ENCODE measurements at places on chromosomes 11 and 22.

- no peak for DNase-seq
Measured at GRCh38 chr11:2166091-2166851, 5.3 kb upstream of the INS start.

GRCh38 chr22:45154383-45154782 lies 9.3 kb upstream of the NUP50 start:
- DNase-seq = no peak

DNA sequence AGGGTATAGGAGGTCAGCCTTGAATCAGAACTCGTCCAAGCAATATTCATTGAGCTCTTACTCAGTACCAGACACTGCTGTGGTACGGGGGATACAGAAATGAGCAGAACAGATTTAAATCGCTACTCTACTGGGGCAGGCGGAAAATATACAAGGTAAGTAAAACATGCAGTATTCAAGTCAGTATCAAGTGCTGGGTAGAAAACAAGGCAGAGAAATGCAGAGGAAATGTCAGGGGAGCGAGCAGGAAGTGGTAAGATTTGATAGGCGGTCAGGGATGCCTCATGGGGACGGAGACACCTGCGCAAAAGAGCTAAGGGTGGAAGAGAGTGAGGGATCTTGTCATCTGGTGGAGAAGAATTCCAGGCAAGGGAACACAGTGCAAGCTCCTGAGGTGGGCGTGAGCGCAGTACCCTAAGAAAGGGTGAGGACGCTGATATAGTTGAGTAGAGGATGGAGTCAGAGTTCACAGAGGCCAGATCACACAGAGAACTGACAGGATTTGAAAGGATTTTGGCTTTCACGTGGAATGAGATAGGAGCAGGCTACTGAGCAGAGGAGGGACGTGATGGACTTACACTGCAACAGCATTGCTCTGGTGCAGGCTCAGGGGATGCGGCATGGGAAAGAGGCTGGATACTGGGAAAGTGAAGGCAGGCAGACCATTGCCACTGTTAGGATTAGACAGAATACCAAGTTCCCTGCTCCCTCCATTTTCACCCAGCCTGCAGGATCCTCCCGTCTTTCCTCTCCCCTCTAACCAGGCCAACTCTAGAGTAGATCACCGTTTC lies 35.8 kb downstream of the SC5D start:
- DNase-seq = no peak

GRCh38 chr11:129680907-129681306 lies 134.7 kb upstream of the TMEM45B start:
- no peak for DNase-seq

DNA sequence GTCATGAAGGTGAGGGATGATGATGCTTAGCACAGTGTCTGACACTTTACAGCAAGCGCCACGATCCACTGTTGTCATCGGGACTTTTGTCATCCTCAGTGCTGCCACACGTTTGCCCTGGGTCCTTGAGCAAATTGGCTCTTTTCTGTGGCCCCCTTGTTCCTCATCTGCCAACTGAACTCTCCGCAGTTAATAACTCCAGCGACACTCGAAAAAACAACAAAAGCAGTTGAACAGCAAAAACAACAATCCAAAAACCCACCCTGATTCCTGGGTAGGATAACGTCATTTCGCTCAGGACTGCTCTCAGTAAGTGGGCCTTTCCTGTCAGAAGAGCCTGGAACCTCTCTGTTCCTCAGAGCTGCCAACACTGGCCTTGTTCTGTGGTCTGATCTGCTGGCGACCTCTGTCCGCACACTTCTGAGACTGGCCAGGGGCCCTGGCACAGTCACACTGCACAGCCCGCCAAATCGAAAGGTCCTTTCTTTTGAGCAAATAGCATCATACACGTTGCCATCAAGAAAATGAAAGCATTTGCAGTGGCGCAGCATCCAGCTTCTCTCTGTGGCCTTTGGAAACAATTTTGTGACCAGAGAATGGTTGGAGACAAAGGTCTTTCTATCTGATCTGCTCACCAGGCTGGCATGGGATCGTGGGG lies 79.9 kb upstream of the SYT13 start:
- DNase-seq = no peak

DNA sequence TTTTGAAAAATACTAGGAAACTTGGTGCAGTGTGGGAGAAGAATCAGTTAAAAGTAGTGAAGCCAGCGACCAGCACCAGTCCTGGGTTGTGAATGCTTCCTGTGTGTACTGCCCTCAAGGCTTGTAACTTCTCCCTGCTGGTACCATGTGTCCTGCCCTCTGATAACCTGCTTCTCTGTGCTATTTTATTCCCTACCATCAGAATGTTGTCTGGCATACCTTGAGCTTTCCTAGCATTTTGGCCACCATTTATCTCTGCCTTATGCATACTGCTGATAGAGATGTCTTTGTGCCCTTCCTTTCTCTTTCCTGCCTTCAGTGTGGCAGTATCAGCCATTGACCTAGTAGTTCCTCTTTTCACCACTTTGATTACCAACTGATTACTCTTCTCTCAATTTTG lies 2.0 kb downstream of the GTF2H1 start:
- DNase-seq = no peak

DNA sequence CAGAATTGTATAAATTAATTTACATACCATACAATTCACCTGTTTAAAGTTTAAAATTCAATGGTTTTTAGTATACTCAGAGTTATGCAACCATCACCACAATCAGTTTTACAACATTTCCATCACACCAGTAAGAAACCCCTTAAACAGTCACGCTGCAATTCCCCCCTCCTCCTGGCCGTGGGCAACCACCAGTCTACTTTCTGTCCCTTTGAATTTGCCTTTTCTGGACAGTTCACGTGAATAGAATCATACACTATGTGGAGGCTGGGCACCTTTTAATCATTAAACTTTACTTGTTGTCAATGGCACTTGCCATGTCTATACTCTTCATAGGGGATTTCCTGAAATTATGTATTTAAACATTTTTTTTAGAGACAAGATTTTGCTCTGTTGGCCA lies 20.1 kb upstream of the SWAP70 start:
- DNase-seq = no peak

DNA sequence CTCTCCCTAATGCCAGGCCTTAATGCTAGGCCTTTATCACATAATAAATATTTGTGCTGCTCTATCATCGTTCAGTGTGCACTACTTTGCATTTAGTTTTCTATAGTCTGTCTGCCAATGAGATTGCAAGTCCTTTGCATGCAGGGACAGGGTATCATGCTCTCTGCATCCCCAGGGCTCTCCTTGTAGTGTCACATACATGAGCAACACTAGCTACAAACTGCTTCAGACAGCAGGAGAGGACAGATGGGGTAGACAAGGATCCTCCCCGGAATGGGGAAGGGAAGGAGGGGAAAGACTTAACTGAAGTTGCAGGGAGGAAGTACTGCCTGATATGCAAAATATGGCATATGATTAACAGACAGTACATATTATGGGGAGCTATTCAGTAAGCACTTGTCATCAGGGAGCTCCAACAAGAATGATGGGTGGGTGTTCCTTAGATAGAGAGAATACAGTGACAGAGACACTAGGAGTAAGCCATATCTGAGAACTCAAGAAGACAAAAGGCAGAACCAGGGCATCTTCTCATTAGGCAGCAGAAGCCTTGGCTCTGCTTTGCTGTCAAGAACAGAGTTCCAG lies 42.8 kb downstream of the ZNF202 start:
- DNase-seq = no peak

GRCh38 chr22:22871536-22872278 lies 15.9 kb upstream of the IGLL5 start:
- DNase-seq = no peak

DNA sequence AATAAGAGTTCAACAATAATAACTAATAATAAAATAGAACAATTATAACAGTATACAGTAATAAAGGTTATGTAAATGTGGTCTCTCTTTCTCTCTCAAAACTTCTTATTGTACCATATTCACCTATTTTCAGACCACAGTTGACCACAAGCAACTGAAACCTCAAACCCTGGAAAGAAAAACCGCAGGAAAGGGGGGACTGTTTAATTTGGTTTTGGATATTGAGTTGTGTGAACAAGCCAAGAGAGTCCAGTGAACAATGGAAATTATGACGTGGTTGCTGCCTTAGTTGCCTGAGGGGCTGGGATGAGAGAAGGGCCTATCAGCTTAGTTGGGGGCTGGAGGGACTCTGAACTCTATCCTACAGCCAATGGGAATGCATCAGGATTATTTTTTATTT lies 178.7 kb upstream of the POU2AF2 start:
- DNase-seq = no peak

- no peak for DNase-seq
Measured at GRCh38 chr11:21476588-21476987, 716.3 kb upstream of the ANO5 start.

DNA sequence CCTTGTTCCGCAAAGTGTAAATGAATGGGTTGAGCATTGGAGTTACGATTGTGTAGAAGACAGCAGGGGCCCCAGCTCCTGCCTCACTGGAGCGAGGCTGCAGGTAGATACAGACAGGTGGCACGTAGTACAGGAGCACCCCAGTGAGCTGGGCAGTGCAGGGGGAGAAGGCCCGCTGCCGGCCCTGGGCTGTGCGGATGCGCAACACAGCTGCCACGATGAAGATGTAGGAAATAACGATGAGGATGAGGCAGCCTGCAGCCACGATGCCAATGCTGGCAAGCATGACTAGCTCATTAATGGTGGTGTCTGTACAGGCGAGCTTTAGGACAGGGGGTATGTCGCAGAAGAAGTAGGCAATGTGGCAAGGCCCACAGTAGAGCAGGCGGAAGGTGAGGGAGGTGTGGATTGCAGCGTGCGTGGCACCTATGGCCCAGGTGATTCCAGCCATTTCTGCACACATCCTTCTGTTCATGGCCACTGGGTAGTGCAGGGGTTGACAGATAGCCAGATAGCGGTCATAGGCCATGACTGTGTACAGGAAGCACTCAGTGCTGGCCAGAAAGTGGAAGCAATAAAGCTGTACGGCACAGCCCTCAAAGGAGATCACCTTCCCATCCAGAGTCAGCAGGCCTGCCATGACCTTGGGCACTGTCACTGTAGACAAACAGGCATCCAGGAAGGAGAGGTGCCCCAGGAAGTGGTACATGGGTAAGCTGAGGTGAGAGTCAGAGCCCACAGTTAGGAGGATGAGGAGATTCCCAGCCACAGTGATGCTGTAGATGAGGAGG lies 616 bp downstream of the OR10S1 start:
- DNase-seq = no peak

- DNase-seq = peak; percentile 71
Measured at GRCh38 chr22:30304495-30305244, 15.4 kb upstream of the CASTOR1 start.

DNA sequence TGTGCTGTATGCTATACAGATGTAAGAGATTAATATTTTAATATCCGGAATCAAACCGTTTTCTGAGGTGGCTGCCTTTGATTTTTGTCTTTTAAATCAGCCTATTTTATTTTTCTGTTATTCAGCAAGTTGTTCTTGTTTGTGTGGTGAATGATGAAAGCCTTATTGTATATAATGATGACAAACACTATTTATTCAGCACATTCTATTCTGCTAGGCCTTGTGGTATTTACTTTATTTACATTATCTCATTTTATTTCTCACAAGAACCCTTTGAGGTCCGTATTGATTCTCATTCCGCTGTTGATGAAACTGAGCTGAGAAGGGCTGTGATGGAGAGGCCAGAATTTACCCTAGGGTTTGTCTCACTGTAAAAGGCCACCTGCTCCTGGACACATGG lies 40.5 kb downstream of the KREMEN1 start:
- no peak for DNase-seq

DNA sequence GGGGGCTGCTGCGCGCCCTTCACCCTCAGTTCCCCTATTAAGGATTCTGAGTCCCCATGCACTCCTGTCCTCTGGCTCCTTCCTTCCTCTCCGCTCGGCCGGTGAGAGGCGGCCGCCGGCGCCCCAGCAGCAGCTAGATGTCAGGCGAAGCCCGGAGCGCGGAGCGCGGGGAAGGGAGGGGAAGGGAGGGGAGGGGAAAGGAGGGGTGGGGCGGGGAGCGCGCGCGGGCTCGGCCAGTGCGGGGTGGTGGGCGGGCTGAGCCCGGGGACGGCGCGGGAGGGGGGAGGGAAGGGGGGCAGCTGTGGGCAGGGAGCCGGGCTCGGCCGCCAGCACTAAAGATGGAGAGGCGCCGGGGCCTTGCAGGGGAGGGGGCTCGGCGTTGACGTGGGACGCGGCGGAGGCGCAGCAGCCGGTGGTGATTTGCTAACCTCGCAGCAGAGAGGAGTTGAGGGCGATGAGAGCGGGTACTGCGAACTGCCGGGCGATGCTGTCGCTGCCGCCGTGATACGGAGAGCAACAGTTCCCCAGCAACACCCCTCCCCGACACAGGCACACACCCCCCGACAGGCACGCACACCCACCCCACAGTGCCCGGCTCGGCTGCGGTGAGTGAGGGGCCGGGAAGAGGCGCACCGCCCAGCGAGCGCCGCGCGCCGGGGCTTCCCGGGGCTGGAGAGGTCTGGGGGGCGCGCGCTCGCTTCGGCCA lies at the start of gene ZBTB16:
TSS of gene ZBTB16 (plus strand) at position 434 of the 706 bp plus-strand sequence. CDS start 3,590 bp downstream, outside the sequence.
- DNase-seq = peak; percentile 45

GRCh38 chr11:17408641-17409040 lies 20.2 kb upstream of the KCNJ11 start:
- DNase-seq = peak; percentile 39

GRCh38 chr11:33734441-33735270 lies 1.6 kb downstream of the CD59 start:
- DNase-seq = peak; percentile 54

DNA sequence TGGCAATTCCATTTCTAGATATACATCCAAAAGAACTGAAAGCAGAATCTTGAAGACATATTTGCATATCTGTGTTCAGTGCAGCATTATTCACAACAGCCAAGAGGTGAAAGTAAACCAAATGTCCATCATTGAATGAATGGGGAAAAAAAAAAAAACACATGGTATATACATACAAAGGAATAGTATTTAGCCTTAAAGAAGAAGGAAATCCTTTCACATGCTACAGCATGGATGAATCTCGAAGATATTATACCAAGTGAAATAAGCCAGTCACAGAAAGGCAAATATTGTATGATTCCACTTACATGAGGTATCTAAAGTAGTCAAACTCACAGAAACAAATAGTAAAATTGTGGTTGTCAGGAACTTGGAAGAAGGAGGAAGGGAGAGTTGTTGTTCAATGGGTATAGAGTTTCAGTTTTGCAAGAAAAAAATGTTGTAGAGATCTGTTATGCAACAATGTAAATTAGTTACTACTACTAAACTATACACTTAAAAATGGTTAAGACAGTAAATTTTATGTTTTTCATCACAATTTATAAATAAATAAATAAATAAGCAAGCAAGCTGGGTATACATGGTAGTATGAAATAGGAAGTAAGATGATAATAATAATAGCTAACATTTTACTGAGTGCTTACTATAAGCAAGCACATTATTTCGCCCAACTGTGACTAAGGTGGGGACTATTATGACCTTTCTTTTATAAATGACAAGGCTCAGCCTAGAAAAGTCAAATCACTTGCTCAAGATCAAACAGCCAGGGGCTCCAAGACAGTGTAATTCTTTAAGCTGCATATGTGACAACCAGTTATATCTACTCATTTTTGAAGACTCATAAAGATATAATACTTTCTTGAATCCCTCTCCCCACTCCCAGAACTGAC lies 50.0 kb downstream of the FAM168A start:
- no peak for DNase-seq

GRCh38 chr22:46792061-46792796 lies 29.8 kb downstream of the TBC1D22A start:
- no peak for DNase-seq

Measured in DMS79 (cell line).